SIG-M5 (cell line): ENCODE measurements at places on chromosomes 5 and 9.

DNA sequence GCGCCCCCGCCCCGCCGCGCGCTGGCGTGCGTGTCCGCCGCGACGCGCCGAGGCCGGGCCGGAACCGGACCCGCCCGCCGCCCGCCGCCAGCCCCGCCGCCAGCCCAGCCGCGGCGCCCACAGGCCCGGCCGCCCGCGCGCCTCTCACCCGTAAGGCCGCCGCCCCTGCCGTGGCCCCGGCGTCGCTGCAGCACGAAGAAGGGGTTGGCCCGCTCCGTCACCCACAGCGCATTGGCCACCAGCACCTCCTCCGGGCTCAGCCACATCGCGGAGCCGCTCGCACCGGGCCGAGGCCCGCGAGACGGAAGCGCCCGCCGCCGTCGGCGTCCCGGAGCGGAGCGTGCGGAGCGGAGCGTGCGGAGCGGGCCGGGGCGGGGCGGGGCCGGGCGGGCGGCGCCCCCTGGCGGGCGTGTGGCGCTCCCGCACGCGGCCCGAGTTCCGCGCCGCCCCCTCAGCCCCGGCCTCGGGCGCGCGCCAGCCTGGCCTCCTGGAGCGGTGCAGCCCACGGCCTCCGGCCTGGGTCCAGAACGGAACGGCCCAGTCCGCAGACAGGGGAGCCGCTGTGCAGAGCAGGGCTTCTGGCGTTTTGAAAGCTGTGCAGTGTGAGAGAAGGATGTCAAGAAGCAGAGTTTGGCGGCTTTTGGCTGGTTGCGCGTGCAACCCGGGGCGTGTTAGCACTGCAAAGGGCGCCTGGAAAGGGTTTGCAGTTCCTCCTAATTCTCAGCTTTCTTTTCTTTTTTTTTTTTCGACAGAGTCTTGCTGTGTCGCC lies at the start of gene TBC1D9B:
Gene TBC1D9B (minus strand): TSS at position 342 of the 769 bp plus-strand sequence. CDS start 76 bp downstream, at position 266.
- DNase-seq = no peak

DNA sequence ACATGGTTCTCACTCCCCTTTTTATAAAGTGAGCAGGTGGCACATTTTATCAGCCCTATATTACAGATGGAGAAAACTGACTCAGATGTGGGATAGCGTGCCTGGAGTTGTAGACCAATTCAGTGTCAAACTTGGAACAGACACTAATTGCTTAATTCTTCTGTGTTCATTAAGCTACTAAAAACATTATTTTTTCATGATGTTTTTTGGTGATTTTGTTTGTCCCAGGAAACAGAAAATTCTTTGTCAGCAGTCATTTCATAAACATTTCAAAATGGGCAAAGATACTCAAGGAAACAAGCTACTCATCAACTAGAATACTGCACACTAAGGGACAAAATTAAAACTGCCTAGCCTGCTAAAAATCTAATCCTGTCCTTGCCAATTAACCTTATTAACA lies 2.2 kb downstream of the ABHD17B start:
- DNase-seq = no peak

DNA sequence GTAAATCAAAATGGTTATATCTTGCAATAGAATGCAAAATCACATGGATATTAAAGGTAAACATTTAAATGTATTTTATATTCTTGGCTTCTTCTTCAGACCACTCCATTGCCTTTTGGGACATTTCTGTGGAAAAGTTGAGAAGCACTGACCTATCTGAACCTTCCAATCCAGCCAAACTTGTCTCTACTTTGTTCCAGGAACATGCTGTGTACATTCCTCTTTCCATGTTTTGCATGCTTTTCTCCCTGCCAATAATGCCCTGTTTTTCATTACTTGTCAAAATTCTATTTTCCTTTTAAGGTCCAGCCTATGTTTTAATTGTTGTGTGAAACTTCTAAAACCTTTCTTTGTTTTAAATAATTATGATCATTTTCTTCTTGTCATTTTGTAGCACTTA lies 28.3 kb downstream of the JAK2 start:
- no peak for DNase-seq

GRCh38 chr9:126991183-126991582 lies 76.6 kb downstream of the RALGPS1 start:
- no peak for DNase-seq

- no peak for DNase-seq
Measured at GRCh38 chr5:170439223-170439943, 50.2 kb upstream of the KCNMB1 start.

DNA sequence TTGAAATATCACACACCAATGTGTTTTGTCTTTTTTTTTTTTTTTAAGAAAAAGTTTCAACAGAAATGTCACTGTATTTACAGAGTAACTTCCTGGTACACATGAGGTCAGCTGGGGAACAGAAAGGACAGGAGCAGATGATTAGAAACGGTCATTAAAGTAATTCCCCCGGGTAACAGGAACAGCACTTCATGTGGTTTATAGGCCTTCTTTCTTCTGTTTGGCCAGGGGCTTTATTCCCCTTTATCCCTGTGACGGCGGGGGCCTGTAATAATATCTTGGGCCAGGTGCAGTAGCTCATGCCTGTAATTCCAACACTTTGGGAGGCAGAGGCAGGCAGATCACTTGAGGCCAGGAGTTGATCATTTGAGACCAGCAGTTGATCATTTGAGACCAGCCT lies 30.5 kb upstream of the MSH3 start:
- DNase-seq = no peak

DNA sequence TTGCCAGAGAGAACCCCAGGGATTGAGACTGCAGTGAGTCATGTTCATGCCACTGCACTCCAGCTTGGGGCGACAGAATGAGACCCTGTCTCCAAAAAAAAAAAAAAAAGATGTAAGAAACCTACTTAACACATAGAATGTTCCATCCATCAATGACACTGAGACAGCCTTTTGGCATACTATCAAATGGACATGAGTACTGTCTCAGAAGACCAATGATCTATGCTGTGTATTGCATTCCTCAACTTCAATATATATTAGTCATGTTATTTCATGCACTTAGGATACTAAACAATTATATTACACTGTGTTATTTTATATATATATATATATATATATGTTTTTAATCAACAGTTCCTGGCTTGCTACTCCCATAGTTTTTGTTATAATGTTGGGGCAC lies 57.1 kb upstream of the ANKH start:
- no peak for DNase-seq

DNA sequence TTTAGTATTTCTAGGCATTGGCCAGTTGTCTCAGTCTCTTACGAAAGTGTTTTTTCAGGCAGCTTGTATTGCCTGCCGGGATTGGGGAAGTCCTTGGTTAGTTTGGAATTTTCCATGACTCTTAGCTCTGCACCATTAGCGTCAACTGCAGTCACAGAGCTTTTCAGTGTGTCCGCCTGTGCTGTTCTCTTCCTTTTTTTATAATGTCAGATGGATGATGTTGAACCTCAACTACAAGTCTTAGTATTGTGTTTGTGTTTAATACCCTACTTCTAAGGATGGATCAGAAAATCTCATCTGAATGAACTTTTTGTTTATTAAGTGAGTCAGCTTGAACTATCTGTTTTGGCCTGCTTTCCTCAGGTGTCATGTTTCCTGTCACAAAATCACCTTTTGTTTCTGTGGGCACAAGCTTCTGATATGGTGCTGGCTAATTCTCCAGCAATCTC lies 33.1 kb downstream of the ATP6V0E1 start:
- DNase-seq = no peak

DNA sequence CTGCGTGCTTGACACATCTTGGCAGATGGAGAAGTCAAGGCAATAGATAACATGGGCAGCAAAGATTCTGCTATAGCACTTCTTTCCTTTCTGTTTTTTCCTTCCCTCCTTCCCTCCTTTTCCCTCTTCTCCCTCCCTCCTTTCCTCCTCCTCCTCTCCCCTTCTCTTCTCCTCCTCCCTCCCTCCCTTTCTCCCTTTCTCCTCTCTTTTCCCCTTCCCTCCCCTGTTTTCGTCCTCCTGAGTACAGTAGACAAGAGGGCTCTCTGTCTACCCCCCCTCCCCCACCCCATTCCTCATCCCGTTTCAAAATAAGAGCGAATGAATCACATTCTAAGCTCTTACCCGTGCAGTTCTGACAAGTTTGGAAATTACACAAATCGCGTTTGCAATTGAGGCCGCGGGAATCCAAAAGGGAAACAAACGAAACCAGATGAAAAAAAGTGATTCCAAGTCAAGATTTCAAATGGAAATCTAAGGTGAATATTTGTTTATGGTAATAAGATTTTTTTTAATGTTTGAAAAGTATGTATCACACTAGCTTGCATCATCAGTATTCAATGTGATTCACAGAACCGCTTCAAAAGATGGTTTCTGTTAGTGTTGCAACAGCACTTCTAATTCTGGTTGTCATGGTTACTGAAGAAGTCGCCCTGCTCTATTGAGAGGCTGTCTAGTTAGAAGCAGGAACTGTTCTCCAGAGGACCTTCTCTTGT lies 1.3 kb downstream of the NIM1K start:
- peak; percentile 96 for DNase-seq

- no peak for DNase-seq
Measured at GRCh38 chr5:138954257-138955012, 79.3 kb upstream of the LRRTM2 start.

GRCh38 chr5:45414620-45415573 lies 281.3 kb downstream of the HCN1 start:
- DNase-seq = no peak

- no peak for DNase-seq
Measured at GRCh38 chr5:95358848-95359247, 32.3 kb upstream of the FAM81B start.

DNA sequence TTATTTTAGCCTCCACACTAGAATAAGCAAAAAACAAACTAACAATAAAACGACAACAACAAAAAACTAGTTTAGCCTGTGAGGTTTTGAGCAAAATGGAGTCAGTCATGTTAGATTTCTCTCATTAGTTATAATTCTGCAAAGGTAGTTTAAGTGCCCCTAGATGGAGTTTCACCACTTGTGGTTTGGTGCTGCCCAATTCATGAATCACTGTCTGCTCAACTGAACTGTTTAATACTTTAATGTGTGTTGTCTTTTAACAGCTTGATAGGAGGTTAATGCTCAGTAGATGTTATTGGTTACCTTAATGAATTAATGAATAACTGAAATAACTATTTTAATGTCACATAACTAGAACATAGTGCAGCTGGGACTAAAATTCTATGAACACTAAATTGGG lies 3.5 kb upstream of the PLAA start:
- no peak for DNase-seq

DNA sequence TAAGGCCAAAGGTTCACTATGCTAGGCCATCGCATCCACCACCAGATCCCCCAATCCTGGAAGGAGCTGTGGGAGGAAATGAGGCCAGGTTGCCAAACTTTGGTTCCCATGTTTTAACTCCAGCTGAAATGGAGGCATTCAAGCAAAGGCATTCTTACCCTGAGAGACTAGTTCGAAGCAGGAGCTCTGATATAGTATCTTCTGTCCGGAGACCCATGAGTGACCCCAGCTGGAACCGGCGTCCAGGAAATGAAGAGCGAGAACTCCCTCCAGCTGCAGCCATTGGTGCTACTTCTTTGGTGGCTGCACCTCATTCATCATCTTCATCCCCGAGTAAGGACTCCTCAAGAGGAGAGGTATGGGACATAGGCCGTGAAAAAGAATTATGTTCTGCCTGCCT lies 75.6 kb downstream of the GAPVD1 start:
- DNase-seq = no peak

- no peak for DNase-seq
Measured at GRCh38 chr9:128847803-128848202, 18.2 kb upstream of the SPOUT1 start.

- no peak for DNase-seq
Measured at GRCh38 chr5:306011-306805, 15.3 kb upstream of the AHRR start.

- DNase-seq = no peak
Measured at GRCh38 chr5:60371065-60371464, 328.9 kb downstream of the DEPDC1B start.

- DNase-seq = no peak
Measured at GRCh38 chr9:117771136-117771535, 66.9 kb downstream of the TLR4 start.

DNA sequence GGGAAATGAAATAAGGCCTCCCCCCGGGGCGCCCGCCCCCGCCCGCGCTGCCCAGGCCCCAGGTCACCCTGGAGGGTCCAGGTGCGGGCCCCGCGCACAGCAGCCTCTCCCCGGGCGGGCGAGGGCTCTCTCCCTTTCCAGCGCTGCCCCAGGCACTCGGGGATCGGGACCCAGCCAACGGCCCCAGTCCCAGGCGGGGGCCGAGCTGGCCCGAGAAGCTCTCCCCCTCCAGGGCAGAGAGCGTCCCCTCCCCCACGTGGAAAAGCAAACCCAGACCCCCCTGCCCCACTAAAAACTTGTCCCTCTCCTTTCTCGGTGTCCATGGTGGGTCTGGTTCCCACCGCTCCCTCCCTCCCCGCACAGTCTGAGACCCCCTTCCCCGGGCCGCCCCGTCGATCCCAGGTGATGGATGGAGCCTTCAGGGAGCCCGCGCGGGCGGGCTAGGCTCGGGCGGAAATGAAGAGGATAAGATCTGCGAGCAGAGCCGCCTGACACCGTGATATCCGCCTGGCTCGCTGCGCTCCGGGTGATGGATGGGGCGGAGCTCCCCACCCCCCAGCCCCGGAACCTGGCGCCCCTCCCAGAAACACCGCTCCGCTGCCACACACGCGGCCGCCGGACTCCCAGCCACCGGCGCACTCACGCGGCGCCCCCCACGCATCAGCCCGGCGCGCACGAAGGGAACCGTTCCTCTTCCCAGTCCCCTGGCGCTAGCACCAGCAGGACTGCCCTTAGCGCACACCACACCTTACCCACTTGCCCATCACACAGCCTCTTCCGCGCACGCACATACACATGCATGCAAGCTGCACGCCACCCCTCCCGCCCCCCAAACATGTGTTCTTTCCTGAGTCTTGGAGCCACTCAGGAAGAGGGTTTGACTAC lies 81.7 kb upstream of the ZBTB43 start:
- no peak for DNase-seq

- no peak for DNase-seq
Measured at GRCh38 chr5:25863811-25864210, 1174.6 kb downstream of the CDH9 start.

DNA sequence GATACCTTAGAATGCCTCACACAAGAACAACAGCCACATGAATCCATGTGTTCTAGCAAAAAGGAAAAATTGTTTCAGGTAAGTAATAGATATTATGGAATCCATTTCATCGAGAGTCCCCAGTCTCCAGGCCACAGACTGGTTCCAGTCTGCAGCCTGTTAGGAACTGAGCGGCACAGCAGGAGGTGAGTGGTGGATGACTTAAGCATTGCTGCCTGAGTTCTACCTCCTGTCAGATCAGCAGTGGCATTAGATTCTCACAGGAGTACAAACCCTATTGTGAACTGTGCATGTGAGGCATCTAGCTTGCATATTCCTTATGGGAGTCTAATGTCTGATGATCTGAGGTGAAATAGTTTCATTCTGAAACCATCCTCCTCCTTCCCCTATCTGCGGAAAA lies 207.0 kb downstream of the CSNK1G3 start:
- no peak for DNase-seq

DNA sequence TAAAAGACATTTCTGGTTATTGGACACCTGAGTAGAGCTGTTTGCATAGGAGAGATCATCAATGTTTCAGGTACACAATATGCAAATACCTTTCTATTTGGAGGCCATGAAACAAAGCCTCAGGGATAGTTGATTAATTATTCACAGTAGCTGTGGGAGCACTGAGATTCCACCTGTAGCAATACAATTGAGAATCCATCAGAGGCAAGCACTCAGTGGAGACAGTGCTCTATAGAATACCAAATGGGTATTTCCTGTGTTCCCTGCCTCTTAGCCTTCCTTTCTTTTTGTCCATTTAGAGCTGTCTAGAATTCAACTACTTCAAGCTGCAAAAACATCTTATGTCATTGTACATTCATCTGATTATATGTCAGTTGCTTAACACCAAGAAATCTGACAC lies 1754.0 kb upstream of the ACO1 start:
- no peak for DNase-seq

- no peak for DNase-seq
Measured at GRCh38 chr9:134719331-134719730, 77.7 kb downstream of the COL5A1 start.
